ENCODE measurements at places on chromosomes 2 and 18.

DNA sequence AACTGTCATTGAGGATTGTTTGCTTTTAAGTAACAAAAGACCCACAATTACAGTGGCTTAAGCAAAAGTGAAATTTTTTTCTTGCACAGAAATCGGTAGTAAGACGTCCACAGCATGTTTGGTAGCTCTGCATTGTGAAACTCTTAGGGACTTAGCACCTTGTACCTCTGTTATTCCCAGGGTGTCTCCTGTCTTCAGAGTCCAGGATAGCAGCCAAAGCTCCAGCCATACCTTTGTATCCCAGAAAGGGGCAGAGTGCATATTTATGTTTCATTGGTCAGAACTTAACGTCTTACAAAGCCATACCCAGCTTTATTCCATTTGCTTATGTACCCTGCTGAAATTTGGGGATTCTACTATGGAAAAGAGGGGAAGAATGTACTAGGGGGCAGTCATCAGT, 32.8 kb downstream of the RMND5A start:
- no peak for DNase-seq

DNA sequence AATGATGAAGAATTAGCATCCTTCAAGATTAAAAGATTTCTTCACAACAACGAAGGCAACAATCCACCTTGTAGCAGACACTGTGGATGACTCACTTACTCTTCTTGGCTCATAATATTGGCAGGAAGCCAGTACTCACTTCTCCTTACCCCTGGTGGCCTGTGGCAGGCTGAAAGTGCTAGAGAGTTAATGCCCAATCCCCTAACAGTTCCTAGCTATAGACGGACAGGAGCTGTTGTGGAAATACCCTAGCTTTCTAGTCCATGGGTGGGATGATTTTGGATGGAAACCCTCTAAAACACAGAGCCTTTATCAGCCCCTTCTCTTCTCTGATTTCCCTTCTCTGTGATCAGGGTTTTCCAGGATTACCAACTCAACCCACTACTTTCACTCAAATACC, 128.6 kb upstream of the NYAP2 start:
- DNase-seq, result no peak

DNA sequence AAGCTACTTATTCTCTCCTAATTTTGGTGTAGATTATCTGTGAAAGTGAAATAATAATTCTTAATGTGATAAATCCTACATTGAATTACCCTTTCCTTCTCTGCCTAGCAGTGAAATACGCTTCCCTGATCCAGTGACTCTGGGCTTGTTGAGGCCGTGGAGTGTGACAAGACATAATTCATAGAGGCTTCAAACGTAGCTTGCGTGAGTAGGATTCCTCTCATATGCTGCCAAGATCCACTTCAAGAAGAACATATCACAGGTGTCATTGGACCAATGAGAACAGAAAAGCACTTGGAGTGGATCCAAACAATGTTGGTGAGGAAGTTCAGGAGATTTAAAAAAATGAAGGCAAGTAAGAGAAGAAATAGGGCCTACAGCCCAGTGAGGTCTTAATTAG, 221.3 kb upstream of the TMEFF2 start:
- DNase-seq, result no peak

DNA sequence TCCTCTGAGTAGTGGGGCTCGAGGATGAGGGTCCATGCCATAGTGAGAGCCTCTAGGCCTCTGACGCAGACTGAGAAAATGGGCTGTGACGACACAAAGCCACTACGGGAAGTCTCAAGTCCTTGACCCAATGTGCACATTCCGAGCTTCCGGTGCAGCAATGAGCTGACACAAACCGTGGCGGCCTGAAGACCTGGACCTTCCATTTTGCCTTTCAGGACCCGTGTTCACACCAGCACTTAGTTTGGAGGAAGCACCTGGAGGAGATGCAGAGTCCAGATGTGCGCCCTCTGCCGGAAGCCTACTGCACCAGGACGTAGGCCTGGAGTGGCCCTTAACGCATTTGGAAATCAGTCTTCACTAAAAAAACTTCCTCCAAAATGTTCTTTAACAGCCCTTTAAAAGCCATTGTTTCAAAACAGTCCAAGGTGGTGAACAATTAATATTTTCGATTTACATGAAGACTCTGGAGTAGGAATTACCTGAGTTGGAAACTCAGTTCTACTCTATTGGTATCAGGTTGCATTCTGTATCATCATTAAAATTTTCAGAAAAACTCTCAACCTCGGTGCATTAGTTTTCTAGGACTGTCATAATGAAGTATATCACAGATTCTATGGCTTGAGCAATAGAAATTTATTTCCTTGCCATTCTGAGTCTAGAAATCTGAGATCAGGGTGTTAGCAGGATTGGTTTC, 33.9 kb downstream of the BMP10 start:
- DNase-seq, result peak; percentile 27

DNA sequence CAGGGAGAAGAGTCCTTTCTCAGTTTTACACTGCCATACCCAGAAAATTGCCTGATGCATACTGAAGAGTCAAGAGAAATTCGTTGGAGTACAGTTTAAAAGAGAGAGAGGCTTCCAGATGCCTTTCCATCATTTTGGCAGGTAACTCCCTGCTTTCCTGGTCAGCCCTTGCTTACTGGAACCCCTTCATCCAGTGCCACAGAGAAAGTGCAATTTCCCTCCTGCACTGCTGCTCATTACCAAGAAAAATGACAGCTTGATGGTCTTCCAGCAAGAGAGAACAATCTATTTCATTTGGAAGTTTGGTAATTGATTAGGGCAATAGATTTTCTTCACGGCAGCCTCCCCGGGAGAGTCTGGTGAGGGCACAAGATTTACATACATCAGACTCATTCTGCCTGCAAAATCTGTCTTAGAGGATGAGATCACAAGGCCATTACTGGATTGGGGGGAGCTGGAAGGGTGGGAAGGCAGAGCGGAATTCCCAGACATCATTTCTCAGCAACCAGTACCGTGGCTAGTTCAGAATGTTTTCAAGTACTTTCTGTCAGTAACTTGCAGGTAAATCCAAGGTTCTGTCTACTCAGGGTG, 102.8 kb upstream of the SLC14A2 start:
- no peak for DNase-seq

- peak; percentile 47 for DNase-seq
Measured at GRCh38 chr2:234288974-234289455, 207.9 kb downstream of the ARL4C start.

DNA sequence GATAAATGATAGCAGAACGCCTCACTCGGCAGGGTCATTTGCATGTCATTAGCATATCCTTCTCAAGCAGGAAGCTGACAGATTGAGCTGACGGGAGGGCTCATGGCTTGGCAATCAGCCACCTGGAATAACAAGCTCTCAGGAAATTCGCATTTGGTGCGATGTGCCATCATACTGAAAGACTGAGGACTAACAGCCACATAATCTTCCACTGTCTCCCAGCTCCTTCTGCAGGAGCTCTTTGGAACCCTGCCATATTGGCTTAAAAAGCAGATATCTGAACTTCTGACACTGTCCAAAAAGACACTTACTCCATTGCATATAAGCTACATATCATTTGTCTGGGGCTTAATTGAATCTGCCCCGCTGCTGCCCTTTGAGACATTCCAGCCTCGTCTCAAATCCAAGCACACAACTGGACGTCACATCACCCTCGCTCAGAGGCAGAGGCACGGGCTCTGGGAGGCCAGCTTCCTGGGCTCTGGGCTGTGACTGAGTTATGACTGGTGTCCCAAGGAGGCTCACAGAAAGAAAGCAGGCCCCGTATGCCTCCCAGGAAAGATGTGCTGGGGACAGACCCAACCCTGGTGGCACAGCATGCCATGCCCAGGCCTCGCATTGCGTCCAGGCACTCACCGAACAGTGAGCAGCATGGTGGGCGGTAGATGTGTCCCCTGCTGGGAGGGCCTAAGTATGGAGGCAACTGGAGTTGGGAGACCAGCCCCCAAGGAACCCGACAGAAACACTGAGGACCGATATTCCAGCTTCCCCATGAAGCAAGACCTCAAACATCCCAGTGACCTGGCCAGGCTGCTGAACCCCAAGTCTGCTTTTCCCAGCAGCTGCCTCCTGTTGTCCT, 228.0 kb downstream of the ATAD2B start:
- DNase-seq, result no peak

- no peak for DNase-seq
Measured at GRCh38 chr2:38572167-38572566, 30.6 kb downstream of the HNRNPLL start.

DNA sequence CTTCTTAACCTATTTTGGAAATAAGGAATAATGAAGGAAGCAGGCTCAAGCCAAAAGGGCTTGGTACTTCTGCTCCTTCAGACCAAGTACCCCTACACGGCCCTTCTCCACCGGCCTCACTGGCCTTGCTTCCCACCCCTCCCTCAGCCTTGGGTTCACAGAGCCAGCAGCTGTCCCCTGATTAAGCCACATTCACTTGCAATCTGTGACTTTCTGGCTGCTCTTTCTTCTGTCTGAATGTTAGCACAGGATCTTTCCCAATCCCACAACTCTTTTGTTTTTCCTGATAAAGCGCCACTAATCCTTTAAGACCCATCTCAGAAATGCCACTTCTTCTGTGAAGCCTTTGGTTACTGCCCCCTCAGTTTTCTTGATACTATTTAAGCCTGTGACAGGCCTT, 52.4 kb downstream of the REEP1 start:
- DNase-seq, result no peak

- no peak for DNase-seq
Measured at GRCh38 chr2:231800493-231801091, 14.3 kb downstream of the COPS7B start.

- no peak for DNase-seq
Measured at GRCh38 chr18:53997064-53997463, 227.4 kb downstream of the MBD2 start.

DNA sequence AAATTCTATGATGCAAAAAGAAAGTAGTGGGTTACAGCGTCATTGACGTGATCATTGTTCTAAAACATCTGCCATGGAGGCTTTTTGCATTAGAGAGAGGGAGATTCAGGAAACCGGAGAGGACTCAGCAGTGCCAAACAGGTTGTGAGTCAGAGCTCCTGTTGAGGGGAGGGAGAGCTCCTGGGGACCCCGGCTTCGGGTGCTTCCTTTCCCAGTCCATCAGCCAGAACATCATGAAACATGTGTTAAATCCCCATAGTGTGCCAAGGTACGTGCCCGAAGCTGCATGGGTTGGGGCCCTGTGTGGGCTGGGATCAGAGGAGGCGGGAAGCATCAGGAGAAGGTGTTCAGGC, 791 bp upstream of the CYRIA start:
- DNase-seq, result no peak

DNA sequence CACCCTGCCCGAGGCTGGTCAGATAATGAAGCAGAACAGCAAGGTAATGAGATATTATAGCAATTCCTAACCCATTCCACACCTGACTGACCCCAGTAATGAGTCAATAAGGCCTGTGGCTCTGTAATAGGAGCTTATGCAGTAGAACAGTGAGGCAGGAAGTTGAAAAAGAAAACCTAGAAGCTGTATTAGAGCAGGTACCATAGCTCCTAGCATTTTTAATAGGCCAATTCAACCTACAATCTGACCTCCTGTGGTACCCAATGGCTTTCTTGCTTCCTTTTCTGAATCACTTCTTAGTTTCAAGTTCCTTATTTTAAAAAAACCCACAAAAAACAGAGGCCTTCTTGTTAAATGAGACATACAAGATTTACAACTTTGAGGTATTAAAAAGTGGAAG, 43.6 kb upstream of the MAP2 start:
- DNase-seq, result no peak

Measured in stimulated activated CD4-positive, alpha-beta T cell treated with anti-CD3 and anti-CD28 coated beads, Interleukin-1b, Interleukin-23, amount 100 ng/mL, for 1 hour (primary cell).